ENCODE measurements at places on chromosomes 1 and 21.

- no peak for DNase-seq
Measured at GRCh38 chr21:41570791-41571355, 62.9 kb upstream of the TMPRSS2 start.

DNA sequence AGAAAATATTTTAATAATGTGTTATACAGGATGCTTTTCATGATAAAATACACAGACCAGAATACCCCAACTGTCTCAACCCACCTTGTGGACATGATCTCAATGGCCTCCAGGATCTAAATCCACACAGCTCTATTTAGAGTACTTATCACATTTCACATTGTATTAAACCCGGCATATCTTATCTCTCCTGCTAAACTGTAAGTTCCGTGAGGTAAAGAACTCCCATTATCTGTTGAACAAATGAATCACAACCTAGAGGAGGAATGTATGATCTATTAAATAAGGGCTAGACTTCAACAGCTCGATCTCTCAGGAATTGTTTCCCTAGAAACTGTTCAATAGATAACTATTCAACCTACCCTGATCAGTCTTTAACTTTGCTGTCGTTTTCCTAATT, 6.9 kb downstream of the ETV3 start:
- DNase-seq, result no peak

DNA sequence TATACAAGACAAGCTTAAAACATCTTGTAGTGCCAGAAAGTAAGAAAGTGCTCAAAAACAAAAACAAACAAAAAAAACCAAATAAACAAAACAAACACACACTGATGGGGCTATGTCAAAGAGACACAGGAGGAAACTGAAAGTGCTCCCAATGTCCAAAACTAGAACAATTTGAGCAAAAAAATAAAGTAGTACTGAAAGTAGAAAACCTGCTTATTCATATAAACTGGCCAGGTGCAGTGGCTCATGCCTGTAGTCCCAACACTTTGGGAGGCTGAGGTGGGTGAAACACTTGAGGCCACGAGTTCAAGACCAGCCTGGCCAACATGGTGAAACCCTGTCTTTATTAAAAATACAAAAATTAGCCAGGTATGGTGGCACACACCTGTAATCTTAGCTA, 129.9 kb downstream of the GLUL start:
- DNase-seq, result no peak

GRCh38 chr1:179298952-179299351, 5.4 kb downstream of the SOAT1 start:
- no peak for DNase-seq

DNA sequence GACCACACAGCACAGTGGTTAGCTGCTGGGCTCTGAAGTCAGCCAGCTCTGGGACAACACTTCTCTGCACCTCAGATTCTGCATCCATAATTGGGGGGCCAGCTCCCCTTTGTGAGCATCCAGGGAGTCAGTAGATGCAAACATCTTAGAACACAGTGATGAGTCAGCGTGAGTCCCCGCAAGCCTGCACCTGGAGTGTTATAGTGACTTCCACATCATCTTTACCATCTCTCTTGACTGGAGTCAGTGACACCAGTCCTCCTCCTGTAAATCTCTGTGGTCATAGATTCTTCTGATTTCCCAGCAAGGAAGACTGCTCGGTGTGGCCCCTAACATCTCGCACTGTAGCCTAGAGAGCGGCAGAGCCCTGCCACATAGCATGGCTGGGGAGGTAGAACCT, 13.9 kb upstream of the EDN2 start:
- DNase-seq, result no peak

Data from hematopoietic multipotent progenitor cell treated with erythropoietin and hydrocortisone succinate and interleukin-3 and kit ligand, for 17 days (in vitro differentiated cells).